ENCODE measurements at places on chromosomes 2 and 18.

DNA sequence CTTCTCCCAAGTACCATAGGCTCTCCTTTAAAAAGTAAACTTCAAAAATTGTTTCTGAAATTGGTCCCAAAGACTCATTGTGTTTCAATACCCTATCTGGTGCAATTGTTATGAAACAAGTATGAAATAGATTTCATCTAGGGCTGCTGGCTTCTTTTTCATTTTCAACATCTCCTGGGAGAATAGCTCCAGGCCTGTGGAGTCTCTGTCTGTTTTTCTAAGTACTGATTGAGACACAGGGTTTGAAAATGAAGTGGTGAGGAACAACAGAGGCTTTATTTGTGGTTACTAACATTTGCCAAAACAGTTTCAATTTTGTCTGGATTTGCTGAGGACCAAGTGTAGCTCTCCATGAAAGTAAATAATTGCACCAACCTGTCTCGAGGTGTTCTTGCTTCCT, 315.9 kb upstream of the LRATD1 start:
- DNase-seq, result no peak

DNA sequence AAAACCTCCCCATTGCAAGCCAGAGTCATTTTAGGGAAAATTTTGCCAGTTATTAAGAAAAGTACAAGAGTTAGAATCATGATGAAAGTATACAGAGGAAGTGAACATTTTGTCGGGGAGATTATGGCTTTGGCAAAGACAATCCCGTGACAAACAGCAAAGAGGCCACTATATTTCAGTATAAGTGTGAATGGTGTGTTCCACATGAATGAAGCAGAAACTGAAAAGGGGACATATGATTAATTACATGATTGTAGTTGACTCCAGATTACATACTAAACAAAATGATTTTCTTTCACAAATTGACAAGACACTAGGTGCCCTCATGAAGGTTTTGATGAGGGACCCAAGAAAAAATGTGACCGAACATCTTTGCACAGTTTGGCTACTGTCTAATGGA, 42.0 kb downstream of the SP140 start:
- no peak for DNase-seq

DNA sequence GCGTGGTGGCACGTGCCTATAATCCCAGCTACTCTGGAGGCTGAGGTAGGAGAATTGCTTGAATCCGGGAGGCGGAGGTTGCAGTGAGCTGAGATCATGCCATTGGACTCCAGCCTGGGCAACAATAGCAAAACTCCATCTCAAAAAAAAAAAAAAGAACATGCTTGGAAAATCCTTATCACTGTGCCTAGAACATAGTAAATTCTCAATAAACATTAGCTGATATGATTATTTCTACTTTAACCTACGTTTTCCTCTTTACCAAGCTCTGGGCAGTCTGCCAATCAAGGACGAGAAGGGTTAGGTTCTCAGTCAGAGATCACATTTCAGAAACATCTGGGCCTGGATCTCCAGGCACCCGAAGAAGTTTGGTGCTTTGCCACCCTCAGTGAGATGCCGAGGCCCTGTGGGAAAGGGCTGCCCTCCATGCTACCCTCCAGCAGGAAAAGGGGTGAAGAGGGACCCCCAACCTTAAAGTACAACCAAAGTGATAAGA, 107.7 kb downstream of the BCL11A start:
- no peak for DNase-seq

- DNase-seq, result no peak
Observed at GRCh38 chr2:133885847-133886246, 317.6 kb upstream of the NCKAP5 start.

DNA sequence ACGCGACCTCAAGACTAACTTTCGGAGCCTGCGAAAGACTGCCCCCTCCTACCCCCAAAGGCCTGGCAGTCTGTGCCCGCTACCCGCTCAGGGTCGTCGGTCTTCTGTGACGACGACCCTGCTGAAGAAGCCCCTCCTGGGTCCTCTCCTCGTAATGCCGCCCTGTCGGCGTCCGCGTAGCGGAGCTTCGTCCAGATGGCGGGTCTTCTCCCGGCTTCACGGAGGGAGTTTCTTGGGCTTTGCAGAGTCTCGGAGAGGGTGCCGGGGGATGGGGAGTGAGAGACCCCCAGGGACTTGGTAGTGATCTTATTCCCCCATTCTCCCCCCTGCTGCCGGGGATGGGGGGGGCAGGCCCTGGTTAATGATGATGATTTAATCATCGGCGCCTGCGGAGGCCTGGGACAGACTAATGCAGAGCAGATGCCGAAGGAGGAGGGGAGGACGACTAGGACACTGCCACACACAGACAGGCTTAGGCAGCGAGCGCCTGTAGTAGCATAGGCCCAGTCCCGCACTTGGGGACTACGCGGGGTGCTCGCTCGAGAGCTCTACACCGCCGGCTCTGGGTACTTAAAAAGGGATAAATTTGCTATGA, 528 bp upstream of the PCGF1 start:
- DNase-seq, result no peak

GRCh38 chr18:49241852-49242251, 218.6 kb downstream of the DYM start:
- DNase-seq, result no peak

DNA sequence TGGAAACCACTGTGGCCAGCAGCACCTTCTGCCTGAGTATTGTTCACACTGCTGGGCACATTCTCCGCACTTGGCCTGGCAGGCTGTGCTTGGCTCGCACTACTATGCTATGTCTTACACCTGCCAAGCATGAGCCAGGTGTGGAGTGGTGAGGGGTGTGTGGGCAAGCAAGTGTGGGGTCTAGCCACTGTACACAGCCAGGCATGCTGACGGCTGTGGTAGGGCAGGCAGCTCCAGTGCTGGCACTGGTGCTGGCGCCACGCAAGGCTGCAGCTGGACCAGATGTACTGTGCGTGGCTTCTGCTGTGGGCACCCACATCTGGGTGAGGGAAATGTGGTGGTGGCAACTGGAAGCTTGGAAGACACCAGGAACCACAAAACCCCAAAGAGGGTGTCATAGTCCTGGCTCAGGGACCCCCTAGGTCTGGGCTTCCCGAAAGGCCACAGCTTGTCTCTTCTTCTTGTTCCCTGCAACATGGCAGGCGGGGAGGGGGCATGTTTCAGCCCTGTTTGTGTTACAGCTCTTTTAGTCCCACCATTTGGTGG, 101.5 kb downstream of the ALMS1 start:
- no peak for DNase-seq

DNA sequence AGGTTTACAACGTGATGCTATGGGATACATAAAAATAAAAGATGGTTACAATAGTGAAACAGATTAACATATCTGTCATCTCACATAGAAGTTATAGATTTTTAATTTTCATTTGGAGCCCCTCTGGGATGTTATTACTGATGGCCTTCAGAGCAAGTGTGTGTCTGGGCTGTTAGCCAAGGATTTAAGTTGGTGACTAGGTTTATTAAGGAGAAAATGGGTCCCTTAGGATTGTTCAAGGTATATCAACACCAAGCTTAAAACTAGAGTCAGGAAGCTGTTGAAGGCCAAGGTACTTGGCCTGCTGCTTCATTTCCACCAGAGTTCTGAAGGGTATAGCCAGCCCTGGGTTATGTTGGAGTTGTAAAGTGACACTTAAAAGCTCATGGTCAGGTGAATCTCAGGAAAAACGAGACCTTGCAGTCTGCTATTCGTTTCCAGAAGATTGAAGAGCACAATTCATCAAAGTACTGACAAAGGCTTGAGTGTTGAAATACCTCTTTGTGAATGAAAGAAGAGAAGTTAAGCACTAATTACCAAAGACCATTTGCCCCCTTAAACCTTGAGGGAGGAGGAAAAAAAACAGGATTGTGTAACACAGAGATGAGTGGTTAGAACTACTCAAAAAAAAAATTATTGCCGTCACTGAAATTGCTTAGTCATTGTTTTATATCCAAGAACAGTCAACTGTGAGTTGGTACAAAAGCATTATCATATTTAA, 48.4 kb downstream of the MAP2 start:
- peak; percentile 75 for DNase-seq

DNA sequence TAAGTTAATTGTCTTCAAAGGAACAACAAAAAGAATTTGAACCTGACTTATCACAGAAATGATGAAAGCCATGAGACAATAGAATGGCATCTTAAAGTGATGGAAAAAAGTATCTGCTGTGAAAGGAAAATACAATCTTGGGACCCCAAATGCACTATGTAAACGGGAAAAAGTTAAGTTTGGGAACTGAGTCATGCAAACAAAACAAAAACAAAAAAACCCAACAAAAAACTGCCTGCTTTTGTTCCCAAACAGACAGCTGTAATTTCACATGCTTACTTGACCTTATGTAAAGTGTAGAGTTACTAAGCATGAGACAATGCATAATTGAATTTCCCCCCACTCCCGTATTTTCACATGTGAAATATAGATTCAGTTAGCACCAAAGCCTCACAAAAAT, 122.1 kb upstream of the RBMS1 start:
- DNase-seq, result no peak

DNA sequence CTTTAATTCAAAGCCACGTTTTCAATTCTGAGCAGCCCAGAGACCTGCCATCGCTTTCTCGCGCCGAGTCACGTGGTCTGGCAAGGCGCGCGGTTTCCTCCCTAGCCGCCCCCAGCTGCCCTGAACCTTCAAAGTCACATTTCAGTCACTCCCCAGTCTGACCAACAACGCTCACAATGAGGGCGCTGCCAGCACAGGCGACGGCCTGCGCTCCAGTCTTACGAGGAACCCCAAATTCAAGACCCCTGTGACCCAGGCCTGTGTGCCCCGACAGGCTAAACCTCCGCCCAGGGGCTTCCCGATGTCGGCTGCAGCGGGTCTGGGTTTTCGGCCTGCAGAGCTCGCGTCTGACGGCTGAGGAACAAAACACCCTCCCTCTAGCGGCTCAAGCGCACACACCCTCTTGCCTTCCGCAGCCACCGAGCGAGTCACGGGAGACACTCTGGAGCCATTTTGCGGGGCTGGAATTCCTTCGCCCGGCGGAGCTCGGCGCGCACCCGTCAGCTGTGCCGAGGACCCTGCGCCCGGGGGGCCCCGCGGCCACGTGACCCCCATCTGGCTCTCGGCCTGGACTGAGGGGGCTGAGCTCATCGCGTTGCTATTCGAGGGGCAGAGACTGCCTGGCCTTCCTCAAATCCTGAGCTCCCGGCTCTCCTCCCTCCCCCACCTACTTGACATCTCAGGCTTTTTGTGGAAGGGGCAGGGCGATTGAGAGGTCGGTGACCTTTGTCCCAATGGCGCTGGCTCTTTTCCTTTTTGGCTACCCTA, 69.9 kb upstream of the ITGB6 start:
- no peak for DNase-seq

- DNase-seq, result no peak
Observed at GRCh38 chr2:200405599-200406298, 99.3 kb downstream of the SPATS2L start.

DNA sequence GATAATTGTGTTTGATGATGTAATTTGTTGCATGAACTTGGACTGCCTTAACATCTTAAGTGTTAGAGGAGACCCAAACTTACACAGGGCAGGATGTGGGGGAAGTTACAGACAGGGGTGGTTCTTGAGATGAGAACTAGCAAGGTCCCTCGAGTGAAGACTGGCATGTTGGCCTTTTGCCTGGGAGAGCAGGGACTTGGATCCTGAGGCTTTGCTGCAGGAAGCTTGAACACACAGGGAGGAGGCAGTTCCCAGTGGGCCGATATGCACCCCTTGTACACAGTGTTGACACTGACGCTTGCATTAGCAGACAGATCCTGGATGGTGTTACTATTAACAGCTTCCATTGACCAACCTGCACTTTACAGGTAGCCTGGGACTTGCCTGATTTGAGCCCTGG, 47.5 kb downstream of the CHRNA1 start:
- no peak for DNase-seq

GRCh38 chr2:42752314-42752713, 11.6 kb downstream of the OXER1 start:
- DNase-seq, result peak; percentile 98

DNA sequence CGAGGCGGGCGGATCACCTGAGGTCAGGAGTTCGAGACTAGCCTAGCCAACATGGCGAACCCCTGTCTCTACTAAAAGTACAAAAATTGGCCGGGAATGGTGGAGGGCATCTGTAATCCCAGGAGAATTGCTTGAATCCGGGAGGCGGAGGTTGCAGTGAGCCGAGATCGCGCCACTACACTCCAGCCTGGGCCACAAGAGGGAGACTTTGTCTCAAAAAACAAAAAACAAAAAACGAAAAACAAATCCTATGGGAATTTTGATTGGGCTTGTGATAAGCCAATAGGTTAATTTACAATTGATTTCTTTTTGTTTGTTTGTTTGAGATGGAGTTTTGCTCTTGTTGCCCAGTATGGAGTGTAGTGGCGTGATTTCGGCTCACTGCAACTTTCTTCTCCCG, 24.2 kb upstream of the TOGARAM2 start:
- no peak for DNase-seq

GRCh38 chr18:29439398-29439797, 1262.5 kb upstream of the CDH2 start:
- no peak for DNase-seq

GRCh38 chr2:85734942-85735608, 18.7 kb upstream of the ATOH8 start:
- DNase-seq, result no peak

- DNase-seq, result no peak
Observed at GRCh38 chr18:73060666-73061288, 193.0 kb upstream of the NETO1 start.

DNA sequence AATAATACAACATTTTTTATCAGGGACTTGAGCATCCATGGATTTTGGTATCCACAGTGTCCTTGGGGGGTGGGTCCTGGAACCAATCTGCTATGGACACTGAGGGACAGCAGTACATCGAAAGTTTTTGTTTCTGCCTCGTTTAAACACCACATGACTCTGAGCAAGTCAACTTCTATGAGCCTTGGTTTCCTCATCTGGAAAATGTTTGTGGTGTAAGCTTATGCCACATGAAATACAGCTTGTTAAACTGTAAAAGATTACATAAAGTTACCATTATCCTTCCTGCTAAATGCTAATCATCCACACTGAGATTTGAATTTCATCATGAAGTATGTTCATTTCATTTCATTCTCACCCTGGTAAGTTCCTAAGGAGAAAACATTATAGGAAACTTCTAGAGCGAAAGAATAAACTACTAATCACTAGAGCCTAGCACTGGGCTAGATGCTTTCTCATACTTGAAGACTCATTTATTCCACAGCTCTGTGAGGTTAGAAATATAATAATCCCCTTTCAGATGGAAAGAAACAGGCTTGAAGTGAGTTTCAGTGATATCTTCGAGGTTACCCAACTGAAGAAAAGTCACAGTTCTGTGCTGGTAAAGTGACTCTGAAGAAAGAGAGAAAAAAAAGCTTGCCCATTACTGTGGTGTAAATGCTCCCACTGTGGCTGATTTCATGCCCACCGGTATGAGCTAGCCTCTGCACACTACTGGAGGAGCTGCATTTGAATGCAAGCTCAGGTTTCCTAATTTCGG, 29.2 kb downstream of the MCFD2 start:
- DNase-seq, result no peak

- DNase-seq, result peak; percentile 99
Observed at GRCh38 chr2:200635251-200635650, 49.4 kb downstream of the AOX1 start.
